ENCODE measurements at places on chromosomes 11 and 22.

DNA sequence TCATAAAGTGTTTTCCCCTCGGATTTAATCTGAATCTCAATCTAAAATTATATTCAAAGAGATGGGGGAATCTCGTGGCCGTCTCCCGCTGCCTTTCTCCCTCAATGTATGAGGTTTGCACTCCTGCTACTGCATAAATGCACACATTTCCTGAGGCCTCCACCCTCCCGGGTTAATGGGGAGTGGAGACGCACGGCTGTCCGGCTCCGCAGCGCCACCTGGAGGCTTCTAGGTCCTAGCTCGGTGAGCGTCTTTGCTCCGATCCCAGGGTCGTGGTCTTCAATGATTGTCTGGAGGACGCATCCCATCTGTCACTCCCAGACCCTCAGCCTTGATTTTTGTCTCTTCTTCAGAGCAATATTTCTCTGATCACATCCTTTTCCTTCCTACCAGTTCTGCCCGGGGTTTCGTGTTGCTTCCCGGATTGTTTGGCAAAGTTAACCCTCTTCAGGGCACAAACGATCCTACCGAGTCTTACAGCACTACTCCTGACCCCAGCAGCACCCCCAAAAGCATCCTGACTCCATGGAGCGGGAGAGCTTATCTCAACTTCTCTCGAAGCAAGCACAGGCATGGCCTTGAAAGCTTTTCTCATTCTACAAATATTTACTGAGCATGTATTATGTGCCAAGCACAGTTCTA, at the start of gene LMO1:
TSS of gene LMO1 (minus strand) at position 110 of the 642 bp plus-strand sequence. CDS start 516 bp downstream, outside the sequence.
- peak; percentile 60 for DNase-seq

DNA sequence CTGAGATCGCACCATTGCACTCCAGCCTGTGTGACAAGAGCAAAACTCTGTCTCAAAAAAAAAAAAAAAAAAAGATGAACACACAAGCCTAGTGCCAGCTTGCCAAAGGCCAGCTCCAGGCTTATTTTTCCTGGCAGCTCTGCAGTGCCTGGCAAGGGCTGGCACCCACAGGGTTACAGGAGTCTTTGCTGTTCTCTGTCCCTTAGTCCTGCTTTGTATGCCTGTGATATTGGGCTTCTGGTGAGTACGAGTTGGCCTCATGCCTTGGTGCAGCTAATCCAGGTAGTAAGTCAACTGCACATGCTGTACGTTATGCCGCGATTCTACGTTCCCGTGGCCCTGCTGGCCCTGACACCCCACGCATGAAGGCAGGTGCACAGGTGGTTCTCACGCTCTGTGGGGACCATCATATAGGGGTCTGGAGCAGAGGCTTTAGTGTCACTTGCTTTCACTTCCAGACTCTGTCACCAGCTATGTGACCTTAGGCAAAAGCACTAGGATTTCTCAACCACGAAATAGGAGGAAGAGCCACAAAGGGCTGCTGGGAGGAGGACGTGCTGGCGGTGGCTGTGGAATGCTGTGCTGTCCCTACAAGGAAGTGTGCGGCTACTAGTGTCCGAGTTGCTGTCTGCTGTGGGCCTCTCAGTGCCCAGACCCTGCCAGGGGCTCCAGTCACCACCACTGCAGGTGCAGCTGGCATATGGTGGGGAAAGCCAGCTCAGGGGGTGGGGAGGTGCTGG, 21.4 kb upstream of the RASL10A start:
- no peak for DNase-seq

DNA sequence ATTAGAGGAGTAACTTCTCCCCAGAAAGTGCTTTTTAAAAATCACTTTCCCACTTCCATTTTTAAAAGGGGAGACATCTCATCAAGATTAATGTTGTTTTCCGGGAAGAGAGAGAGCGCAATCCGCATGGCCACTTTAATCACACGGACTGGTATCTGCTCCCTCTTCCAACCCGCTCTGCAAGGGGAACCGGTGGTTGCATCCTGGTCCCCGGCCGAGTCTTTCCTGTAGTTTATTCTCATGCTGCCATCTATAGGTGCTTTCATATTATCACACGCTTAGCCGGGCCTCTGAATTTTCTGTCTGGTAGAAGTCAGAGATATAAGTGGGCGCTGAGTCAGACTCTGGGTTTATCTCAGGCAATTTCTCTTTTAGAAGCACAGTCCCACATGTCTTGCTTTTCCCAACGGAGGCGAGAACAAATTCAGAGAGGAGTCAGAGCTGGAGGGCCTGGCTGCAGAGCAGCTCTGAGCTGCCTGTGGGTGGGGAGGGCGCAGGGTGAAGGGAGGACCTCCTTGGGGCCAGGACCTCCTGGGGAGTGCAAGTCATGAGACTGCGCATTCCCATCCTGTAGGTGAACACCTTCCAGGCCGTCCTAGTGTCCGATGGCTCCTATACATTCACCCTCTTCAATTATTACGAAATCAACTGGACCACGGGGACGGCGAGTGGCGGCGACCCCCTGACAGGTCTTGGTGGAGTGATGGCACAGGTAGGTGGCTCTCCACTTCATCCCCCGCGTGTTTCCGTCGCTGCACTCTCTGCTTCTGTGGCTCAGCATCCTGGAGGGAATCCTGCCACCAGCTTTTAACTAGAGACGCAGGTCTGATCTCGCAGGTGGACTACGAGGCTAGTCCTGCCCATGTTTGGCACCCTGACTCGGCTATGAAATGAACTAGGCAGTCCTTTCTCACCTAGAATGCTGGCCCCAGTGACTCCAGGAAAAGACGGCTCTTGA, 11.7 kb downstream of the TECTA start:
- DNase-seq, result peak; percentile 68

DNA sequence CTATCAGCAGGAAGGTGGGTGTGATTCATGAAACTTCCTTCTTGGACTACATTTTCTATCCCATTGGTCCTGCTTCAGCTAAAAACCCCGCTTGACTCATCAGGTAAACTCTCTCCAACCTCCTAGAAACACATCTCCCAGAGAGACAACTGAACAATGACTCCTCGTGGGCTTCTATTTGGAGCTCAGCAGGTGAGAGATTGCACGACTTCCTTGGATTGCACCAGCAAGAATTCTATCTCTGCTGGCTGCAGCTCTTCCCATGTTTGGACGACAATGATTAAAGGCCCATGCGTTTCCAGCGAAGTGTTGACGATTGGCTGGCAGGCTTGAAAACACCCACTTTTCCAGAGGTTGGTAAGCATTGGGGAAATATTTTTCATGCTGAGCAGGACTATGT, 216.1 kb upstream of the NTM start:
- DNase-seq, result no peak

- DNase-seq, result no peak
These were observed 107.8 kb downstream of the FAR1 start for GRCh38 chr11:13776134-13776815.

DNA sequence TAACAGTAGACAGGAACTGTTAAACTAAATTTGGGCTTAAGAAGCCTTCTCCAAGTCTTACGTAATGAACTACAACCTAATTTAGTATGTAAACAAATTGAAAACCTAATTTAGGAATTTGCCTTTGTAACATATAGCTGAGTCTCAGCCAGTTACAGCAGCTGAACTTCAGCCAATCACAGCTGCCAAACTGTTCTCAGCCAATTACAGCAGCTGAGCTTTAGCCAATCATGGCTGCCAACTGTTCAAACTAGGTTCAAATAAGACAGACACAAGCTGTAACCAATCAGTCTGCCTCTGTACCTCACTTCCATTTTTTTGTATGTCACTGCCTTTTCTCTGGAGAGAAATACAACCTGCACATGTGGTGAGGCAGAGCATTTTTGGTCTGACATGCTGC, 95.0 kb upstream of the CD44 start:
- no peak for DNase-seq

GRCh38 chr11:66541892-66542291, 4.0 kb downstream of the ZDHHC24 start:
- no peak for DNase-seq

GRCh38 chr11:44516688-44517507, 48.6 kb upstream of the CD82 start:
- DNase-seq, result no peak

GRCh38 chr22:39356464-39356863, 6.7 kb downstream of the SYNGR1 start:
- DNase-seq, result no peak

GRCh38 chr11:117605331-117605730, 191.7 kb downstream of the DSCAML1 start:
- no peak for DNase-seq

DNA sequence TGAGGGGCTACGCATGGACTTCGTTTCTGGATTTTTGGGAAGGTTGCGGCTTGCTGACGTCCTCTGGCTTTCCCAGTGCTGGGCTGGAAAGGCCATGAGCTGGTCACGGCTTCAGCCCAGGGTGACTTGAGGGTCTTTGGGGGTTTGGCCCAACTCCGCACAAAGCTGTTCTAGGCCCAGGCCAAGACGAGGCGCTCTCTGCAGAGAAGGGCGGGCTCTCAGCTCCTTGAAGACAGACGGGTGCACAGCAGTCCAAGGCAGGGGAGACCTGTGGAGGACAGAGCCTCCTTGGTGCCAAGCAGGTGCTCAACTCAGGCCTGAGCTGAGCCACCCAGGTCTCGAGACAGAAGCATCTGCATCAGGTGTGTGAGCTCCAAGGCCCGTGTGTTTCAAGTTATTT, 1003.7 kb downstream of the BRD1 start:
- DNase-seq, result no peak

DNA sequence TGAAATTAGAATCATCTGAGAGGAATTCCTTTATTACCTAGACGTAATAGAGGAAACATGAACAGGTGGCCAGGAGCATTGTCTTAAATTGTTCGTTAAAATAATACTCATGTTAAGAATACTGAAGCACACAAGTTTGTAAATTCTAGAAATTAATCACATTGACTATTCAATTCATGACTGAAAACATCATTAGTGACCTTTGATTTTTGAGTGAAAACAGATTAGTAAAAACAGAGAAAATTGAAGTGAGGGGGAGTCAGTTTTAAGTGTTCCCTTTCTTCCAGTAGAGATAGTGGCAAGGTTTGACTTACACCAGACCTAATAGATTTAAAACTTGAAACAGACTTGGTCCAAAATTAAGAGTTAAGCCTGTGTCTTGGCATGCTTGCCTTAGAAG, 1.4 kb downstream of the ZFP91 start:
- DNase-seq, result no peak
